ENCODE measurements at places on chromosomes 4 and X.

- DNase-seq = peak; percentile 16
These were observed 112.0 kb upstream of the TBL1X start for GRCh38 chrX:9352694-9353411.

DNA sequence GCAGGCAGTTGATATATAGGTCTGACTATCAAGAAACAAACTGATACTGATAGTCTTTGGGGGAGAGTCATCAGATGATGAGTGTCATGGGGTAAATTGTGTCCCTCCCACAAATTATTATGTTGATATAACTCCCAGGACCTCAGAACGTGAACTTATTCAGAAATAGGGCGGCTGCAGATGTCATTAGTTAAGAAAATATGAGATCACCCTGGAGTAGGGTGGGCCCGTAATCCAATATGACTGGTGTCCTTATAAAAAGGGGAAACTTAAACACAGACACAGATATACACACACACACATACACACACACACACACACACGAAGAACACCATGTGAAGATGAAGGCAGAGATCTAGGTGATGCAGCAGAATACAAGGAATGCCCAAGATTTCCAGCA lies 32.7 kb upstream of the ARHGEF9 start:
- no peak for DNase-seq

DNA sequence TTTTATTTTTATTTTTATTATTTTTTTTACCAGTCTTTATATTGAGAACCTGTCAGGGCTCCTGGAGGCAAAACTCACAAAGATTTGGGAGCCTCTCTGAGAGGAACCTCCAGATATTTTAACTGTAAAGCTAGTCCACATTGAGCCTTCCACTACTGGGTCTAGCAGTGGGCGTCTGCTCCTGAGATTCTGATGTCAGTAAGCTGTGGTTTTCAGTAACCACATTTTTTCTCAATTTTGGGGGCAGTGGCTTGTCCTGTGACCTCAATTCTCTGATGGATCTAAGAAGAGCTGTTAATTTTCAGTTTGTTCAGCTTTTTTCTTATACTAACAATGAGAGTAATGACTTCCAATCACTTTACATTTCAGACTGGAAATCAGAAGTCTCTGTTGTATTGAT lies 23.6 kb upstream of the GPRASP1 start:
- DNase-seq = no peak

- DNase-seq = no peak
These were observed 20.0 kb upstream of the CAMK2D start for GRCh38 chr4:113781439-113782040.

- DNase-seq = no peak
These were observed 223.7 kb downstream of the FGF13 start for GRCh38 chrX:138487866-138488265.

GRCh38 chr4:36123906-36124305 lies 120.4 kb downstream of the ARAP2 start:
- DNase-seq = no peak

GRCh38 chr4:94920369-94920768 lies 162.6 kb downstream of the BMPR1B start:
- no peak for DNase-seq

GRCh38 chr4:1201851-1202525 lies 29.6 kb upstream of the SPON2 start:
- DNase-seq = peak; percentile 85

DNA sequence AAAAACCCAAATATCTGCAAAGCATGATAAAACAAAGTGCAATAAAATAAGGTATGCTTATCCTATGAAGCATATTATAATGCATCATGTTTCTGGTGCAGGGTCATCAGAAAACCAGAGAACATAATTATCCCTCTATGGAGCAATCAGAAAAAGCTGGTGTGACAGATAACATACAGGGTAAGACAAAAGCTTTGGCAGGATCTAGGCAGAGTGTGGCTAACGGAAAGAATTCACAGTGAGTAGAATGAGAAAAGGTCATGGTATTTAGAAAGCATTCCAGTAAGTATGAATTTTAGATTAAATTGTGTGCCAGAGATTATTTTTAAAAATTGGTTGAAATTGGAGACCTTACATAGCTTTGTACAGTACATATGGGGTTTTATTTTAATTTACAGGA lies 29.0 kb upstream of the UGT2B4 start:
- no peak for DNase-seq

DNA sequence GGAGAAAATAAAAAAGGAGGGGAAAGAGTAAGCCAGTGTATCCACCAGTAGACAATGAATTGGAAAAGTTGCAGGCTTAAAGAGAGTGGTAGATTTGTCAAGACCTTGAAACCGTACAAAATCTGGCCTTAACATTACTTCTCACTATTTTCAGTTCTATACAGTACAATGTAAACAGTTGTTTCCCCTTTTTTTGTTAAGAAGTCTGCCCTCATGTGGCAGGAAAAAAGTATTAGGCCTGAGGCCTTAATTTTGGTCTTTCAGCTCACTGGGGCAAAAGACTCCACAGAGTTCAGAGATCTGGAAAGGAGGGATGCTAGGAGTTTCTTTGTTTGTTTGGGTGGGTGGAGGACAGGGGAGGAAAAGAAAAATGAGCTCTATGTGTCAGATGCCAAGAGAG lies 92.8 kb upstream of the CCDC160 start:
- DNase-seq = no peak

DNA sequence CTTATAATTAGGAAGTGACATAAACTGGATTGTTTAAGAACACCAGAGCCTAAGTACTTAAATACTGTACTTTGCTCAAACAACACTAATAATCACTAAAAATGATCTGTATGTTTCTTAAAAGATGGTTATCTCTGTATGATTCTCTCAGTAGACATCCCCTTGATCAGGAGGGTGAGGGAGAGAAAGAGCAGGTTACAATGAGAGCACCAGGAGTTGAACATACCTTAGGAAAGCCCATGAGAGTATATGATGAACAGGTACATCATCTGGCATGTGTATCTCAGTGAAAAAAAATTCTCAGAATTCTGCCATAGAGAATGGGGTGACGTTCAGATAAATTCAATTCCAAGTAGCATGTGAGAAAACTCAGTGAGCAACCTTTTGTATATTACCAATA lies 59.9 kb upstream of the IL2 start:
- no peak for DNase-seq

- no peak for DNase-seq
These were observed 10.0 kb downstream of the PARM1 start for GRCh38 chr4:74942918-74943253.

- DNase-seq = no peak
These were observed 37.2 kb downstream of the PCGF3 start for GRCh38 chr4:742742-743311.

GRCh38 chrX:13469963-13470684 lies 99.3 kb upstream of the EGFL6 start:
- DNase-seq = no peak

All from ascending aorta (tissue), 2 donors.